ENCODE measurements at places on chromosomes 7 and 10.

GRCh38 chr10:42776681-42777080 is 5.9 kb upstream of the BMS1 start:
- DNase-seq, result no peak

- no peak for DNase-seq
These were observed 10.1 kb upstream of the HOXA13 start for GRCh38 chr7:27209933-27210440.

- DNase-seq, result no peak
These were observed 69.5 kb upstream of the CUX1 start for GRCh38 chr7:101747879-101748345.

GRCh38 chr10:88793712-88794299 is 8.7 kb upstream of the LIPM start:
- no peak for DNase-seq

- no peak for DNase-seq
These were observed 29.4 kb upstream of the ABLIM1 start for GRCh38 chr10:114687459-114687858.

DNA sequence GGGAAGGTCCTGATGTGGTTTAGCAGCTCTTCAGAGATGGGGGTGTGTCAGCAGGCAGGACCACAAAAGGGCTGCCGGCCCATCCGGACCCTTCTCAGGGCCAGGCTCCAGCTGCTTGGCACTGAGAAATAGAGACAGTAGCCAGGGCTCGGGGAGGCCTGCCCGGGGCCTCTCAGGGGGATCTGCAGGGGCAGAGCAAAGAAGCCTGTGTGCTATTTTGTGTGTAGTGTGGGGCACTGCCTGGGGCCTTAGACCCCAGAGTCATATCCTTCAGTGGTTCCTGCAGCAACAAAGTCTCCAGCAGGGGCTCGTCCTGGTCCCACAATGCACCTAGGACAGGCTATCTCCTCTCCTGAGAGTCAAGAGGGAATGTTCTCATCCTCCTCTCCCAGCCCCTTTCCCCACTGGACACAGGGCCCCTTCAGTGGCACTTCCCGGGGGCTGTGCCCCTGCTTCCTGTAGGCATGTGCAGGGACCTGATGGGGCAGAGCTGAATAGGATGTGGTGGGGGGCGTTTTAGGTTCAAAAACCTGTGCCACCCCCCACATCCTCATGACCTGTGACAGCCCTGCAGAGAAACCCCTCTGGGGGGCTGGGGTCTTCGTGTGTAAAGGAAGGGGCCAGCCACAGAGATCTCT is 159.5 kb upstream of the RHEB start:
- no peak for DNase-seq

DNA sequence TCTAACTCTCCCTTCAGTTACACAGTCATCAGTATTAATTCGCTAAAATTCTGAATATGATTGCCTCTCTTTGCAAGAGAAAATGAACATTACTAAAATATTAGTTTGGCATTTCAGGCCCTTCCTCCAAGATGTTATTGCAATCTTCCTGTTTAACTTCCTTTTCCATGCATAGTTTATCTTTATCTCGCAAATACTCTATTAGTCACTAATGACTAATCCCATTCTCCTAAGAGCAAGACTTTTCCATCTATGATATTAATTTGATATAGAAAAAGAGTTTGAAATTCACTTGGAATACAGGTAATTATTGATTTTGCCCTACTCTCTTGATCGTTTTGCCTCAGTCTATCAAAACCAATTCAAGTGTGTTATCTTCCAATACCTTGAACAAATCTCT is 41.8 kb upstream of the SEMA3A start:
- no peak for DNase-seq

GRCh38 chr7:102412548-102412947 is 16.4 kb downstream of the PRKRIP1 start:
- DNase-seq, result peak; percentile 86

DNA sequence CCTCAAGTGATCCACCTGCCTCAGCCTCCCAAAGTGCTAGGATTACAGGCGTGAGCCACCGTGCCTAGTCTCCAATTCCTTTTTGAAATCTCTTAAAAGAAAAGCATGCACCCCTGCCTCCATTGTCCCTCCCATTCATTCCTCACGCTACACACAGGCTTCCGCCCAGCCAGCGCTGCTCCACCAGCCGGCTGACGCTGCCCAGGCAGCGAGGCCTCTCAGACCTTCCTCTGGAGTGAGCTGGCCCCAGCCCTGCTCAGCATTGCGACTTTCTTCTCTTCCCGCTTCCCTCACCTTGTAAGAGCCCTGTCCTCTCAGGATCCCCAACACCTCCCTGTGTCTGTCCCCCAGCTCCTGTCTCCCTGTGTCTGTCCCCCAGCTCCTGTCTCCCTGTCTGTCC is 23.6 kb downstream of the RGS10 start:
- peak; percentile 68 for DNase-seq

DNA sequence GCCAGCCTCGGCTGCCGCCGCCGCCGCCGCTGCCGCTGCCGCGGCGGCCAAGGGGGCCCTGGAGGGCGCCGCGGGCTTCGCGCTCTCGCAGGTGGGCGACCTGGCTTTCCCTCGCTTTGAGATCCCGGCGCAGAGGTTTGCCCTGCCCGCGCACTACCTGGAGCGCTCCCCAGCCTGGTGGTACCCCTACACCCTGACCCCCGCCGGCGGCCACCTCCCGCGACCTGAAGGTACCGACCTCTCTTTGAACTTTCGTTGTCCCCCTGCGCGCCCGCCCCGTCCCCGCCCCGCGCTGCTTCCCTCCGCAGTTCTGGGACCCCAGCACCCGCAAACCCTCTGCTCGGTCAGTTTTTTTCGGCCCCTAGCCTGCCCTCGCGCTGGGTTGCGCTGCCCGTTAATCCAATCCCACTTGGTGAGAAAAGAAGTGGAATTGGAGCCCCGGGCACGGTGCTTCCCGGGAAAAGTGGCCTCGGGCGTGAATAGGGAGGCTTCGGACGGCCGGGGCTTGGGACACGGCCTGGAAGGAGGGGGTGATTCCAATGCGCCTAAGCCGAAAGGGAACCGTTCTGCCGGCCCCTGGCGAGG is 543 bp downstream of the HMX3 start:
- no peak for DNase-seq

GRCh38 chr7:121428855-121429489 is 32.9 kb upstream of the FAM3C start:
- no peak for DNase-seq

GRCh38 chr7:22055226-22055625 is 109.5 kb upstream of the CDCA7L start:
- no peak for DNase-seq

DNA sequence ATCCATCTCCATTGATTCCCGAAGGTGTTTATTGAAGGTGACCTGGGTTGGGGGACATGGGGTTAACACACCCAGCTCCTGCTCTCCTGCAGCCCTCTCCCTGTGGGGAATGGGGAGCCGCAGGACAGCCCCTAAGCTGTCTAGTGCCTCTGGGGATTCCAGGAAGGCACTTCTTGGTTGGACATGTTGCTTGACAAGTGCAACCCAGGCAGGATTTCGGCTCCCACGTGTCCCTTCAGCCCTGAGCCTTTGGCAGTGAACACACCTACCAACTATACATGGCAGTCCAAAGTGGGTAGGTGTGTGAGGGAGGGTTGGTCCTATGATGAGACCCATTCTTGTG is 43.9 kb downstream of the DOCK1 start:
- no peak for DNase-seq

- no peak for DNase-seq
These were observed 59.9 kb upstream of the DNAJB12 start for GRCh38 chr10:72414642-72415041.

- DNase-seq, result no peak
These were observed 14.0 kb downstream of the WNT2 start for GRCh38 chr7:117308891-117309290.

GRCh38 chr10:6973899-6974298 is 393.8 kb upstream of the PRKCQ start:
- peak; percentile 72 for DNase-seq

DNA sequence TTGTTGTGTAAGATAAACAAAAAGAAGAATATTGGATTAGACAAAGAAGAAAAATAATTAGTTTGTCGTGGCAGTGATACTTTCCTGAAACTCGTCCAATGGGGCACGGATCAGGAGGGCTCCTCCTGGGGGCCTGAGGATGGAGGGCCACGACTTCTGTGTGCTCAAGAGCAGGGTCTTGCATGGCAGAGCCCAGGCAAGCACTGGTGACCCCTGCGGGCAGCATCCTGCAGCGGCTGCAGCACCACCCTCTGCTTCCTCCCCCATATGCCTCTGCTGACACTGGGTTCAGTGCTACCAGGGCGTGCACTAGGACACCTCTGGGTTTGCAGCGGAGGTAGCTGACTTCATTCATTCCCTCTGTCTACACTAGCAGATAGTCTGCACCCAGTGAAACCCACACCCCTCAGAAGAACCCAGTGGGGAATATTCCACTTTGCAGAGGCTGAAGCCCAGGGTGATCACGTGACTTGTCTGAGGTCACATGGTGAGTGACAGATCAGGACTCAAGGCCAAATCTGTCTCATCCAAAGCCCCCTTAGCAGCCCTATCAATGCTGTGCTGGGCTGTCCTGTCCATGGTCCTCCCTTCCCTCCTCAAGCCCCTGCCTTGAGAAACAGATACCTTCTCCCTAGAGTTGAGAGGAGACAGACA is 375.5 kb downstream of the TCERG1L start:
- DNase-seq, result no peak

DNA sequence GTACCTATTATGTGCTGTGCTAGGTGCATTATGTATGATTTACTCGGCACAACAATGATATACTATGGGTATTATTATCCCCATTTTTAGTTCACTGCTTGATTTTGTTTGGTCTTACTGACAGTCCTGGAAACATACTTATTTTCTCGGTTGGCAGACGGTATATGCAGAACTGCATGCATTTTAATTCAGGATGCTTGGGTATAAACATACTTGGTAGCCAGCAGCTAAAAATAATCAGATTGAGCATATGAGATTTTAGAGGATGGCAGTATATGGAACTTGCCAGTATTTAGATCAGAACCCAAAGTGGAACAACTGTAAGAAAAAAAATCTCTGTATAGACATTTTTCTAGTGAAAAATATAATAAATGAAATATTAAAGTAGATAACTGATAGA is 163.3 kb downstream of the DNAH11 start:
- DNase-seq, result no peak

DNA sequence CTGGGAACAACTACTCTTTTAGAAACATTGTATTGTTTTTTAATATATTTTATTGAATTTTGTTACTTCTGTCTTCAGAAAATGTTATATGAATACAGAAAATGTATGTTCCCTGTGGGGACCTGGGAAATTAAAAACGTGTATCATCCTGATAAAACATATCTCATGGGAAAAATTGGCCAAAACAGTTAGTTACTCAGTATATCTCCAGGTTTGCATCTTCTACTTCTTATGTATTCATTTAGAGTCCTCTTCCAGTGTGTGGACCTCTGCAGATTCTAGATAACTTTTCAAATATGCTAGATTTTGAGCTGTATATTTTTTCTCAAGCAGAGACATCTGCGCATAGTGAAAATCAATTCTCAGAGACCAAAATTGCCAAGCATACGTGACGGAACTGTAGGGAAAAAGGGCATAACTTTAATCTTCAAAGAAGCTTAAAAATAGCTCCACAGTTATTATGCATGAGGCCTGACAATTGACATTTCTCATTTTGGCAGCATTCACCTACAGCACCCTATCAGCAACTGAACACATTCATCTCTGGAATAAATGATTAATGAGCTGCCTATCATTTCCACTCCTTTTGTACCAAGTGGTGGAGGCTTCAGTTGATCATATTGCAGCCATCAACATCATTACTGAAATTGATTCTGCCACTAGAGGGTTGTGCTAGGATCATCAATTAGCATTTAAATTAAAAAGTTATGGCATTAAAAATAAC is 26.4 kb upstream of the UMAD1 start:
- no peak for DNase-seq

- DNase-seq, result no peak
These were observed 215.6 kb downstream of the DOCK4 start for GRCh38 chr7:111990643-111991042.

DNA sequence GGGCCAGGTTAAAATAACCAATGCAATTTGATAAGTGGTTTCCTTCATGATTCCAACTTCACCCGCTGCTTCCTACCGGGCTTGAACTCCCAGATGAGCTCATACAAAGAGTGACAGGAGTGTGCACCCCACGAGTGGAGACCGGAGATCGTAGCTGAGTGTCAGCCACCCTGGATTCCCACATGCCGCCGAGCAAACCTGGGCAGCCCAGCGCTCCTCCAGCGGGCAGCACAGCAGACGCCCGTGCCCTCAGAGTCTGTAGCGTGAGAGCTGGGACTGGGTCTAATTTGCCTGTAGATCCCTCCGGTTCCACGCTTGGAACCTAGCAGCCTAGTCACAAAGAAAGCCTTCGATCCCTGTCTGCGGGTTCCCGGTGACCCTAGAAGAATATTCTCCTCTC is 476.1 kb upstream of the MGMT start:
- peak; percentile 69 for DNase-seq

- no peak for DNase-seq
These were observed 11.6 kb upstream of the ADCK2 start for GRCh38 chr7:140661124-140661523.

DNA sequence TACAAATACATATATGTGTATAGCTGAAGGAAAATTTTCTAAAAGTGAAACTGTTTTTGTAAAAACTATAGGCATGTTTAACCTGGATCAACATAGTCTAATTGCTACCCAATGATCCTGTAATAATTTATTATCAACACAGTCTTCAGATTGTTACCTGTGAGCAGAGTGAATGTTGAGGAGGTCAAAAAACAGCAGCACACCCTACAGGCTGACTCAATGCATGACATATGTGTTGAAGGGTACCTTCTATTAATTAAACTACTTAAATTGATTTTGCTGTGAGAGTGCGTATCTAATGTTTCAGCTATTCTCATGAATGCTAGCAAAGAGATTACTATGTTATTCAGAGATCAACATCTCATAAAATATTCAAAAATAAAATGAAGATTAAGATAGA is 411.4 kb downstream of the TNS3 start:
- DNase-seq, result no peak

DNA sequence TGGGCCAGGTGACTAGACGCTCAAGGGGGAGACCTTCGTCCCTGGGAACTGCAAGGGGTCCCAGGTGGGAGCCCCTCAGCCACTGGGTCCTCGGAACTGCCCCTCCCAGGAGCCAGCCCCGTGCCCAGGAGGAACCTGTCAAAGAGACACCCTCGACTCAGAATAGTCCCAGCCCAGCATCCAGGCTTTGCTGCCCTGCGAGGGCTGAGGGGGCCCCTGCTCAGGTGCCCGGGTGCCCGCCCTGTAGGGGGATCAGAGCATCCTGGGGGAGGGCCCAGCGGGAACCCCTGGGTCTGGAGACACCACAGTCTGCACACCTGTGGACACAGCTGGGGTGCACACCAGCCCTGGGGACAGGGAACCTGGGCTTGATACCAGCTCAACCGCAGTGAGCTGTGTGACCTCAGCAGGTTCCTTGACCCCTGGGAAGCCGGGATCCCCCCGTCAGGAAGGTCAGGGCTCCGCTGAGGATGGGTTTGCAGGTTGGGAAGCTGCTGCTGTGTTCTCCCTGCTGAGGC is 407 bp downstream of the ELN start:
- DNase-seq, result no peak

DNA sequence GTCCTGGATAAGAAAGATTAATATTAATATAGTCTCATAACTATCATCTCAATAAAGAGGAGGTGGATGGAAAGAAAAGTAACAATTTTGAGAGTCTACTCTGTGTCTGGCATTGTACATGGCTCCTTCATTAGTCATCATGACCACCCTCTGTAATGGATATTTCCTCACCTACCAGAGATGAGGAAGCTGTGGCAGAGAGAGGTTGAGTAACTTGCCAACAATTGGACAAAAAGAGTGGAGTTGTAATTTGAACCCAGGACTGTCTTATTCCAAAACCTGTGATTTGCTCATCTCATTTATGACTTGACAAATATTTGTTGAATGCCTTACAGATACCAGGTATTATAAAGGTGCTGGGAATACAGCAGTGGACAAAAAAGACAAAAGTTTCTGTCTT is 2.1 kb upstream of the IDE start:
- DNase-seq, result no peak
